ENCODE measurements at places on chromosomes 5 and 9. TPM values are rescaled to one million over a fixed set of nuclear protein-coding genes. Genes with fewer than 3 reads are reported as not detected.

GMCL2 gene
- not detected for total RNA-seq

IGFBPL1 gene
- total RNA-seq, result not detected

MCTP1 gene
- total RNA-seq, result 43.4 TPM

DMAC1 gene
- total RNA-seq, result 9.3 TPM

BNIP1 gene
- total RNA-seq, result 14.7 TPM

SV2C gene
- under 0.01 TPM for total RNA-seq

SECISBP2 gene
- 24.8 TPM for total RNA-seq

PCDHA8 gene
- total RNA-seq, result 0.09 TPM

Data from dermis lymphatic vessel endothelial cell (primary cell).